Fibroblast of skin of left quadriceps (primary cell): ENCODE measurements at places on chromosomes 13 and 19.

GRCh38 chr19:13079542-13079986 lies 23.1 kb downstream of the LYL1 start:
- peak; percentile 93 for DNase-seq

- DNase-seq = no peak
These were observed 10.2 kb upstream of the CBLC start for GRCh38 chr19:44767295-44768180.

GRCh38 chr19:7644550-7644877 lies 7.6 kb downstream of the STXBP2 start:
- no peak for DNase-seq

DNA sequence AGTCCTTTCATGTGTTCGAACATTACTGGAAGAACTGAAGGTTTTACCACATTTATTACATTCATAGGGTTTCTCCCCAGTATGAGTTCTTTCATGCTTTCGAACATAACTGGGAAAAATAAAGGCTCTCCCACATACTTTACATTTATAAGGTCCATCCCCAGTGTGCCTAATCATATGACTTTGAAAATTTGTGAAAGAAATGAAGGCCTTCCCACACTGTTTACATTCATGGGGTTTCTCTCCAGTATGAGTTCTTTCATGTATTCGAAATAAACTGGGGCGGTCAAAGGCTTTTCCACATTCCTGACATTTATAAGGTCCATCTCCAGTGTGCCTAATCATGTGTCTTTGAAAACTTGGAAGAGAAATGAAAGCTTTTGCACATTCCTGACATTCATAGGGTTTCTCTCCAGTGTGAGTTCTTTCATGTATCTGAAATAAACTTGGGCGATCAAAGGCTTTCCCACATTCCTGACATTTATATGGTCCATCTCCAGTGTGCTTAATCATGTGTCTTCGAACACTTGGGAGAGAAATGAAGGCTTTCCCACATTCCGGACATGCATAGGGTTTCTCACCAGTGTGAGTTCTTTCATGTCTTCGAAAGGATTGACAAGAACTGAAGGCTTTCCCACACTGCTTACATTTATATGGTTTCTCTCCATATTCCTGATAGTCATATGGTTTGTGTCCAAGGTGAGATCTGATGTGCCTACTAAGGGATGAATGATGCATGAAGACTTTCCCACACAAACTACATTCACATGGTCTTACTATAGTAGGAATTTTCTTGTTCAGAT lies 24.0 kb downstream of the ZNF564 start:
- no peak for DNase-seq

DNA sequence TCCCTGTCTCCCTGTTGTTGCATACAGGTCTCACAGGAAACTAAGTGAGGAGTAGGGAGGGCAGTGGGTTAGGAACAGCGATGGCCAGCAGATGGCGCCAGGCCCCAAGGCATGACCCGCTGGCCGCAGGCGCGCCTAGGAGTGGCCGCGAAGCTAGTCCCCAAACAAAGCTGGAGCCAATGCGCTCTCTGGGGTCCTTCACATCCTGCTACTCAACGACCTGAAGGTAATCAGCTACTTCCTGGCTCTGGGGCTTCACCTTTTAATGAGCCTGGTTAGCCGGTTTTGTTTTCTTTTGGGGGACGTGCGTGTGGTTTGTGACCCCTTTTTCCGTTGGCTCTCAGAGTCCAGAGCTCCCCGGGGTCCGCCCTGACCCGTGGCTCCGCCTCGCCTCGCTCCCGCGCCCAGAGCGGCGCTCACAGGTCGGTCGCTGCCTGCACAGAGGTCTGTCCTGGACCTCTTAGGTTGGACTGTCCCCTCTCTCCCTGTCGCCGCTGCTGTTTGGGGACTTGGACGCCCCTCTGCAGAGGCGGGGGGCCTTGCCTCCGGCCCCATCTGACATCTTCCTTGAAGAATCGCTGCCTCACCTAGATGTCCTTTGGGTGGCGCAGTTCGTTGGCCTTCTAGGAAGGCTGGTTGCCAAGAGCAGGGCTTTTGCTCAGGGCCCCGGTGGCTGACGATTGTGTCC lies 62.2 kb upstream of the GTF3A start:
- peak; percentile 49 for DNase-seq

DNA sequence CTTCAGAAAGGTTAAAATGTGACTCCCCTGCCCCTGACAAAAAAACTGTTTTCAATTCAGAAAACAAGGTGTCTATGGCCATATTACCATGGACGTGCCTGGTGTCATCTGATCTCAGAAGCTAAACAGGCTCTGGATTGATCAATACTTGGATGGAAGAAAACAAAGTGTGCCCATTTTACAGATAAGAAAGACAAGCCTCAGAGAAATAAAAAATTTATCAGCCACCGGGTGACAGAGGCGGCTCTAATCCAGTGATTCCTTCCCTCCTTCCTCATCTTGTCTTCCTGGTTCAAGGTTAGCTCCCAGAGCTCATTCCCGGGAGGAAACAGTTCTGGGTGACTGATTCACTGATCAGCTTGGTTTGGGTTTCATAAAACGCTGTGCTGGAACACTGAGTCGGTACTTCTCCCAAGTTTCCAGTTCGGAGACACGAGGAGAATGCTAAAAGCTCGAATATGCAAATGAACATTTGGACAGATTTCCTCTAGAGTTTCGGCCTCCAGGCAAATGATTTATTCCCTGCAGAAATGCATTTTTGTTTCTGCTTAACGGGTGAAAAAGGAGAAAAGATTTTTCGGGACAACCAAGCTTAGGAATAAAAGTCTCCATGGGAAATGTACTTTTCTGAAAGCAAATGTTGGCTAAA lies 211.2 kb downstream of the UQCRFS1 start:
- DNase-seq = no peak

GRCh38 chr13:110882972-110883371 lies 31.9 kb downstream of the ANKRD10 start:
- DNase-seq = no peak

GRCh38 chr19:5907241-5907640 lies 2.6 kb downstream of the VMAC start:
- DNase-seq = no peak

GRCh38 chr19:4173479-4174212 lies 8.7 kb downstream of the SIRT6 start:
- no peak for DNase-seq

DNA sequence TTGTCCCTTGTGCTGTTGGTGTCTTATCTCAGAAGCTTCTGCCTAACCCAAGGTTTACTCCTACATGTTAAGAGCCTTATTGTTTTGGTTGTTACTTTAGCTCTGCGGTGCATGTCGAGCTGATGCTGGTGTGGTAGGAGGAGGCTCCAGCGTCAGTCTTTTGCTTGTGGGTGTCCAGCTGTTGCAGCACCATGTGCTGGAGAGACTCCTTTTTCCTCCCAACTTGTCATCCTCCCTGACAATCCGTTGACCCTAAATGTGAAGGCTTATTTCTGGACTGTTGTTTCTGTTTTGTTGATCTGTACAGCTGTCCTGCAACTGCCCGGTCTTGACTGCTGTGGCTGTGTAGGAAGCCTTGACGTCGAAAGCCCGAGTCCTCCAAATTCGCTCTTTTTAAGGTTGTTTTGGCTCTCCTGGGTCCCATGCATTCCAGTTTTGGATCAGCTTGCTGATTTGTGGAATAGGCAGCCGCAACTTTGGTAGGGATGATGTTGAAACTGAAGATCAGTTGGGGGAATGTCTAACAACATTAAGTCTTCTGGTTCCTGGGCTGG lies 15.3 kb downstream of the NAXD start:
- no peak for DNase-seq

DNA sequence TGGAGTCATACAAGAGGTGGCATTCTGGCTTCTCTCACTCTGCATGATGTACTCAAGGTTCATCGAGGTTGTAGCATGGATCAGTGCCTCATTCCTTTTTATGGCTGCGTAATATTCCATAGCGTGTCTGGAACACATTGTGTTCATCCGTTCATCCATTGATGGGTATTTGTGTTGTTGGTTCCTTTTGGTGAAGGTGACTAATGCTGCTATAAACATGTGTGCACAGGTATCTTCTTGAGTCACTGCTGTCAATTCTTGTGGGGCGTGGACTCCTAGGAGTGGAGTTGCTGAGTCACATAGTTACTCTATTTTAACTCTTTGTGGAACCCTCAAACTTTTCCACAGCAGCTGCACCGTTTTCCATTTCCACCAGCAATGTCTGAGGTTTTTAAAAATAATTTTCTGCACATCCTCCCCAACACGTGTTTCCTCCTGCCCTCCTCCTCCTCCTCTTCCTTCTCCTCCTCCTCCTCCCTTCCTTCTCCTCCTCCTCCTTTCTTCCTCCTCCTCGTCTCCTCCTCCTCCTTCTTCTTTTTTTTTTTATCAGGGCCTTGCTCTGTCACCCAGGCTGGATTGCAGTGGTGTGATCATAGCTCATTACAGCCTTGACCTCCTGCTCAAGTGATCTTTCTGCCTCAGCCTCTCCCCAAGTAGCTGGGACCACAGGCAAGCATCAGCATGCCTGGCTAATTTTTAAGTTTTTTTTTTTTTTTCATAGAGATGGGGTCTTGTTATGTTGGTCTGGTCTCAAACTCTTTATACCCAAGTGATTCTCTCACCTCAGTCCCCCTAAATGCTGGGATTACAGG lies 2.0 kb upstream of the TMEM221 start:
- DNase-seq = no peak

DNA sequence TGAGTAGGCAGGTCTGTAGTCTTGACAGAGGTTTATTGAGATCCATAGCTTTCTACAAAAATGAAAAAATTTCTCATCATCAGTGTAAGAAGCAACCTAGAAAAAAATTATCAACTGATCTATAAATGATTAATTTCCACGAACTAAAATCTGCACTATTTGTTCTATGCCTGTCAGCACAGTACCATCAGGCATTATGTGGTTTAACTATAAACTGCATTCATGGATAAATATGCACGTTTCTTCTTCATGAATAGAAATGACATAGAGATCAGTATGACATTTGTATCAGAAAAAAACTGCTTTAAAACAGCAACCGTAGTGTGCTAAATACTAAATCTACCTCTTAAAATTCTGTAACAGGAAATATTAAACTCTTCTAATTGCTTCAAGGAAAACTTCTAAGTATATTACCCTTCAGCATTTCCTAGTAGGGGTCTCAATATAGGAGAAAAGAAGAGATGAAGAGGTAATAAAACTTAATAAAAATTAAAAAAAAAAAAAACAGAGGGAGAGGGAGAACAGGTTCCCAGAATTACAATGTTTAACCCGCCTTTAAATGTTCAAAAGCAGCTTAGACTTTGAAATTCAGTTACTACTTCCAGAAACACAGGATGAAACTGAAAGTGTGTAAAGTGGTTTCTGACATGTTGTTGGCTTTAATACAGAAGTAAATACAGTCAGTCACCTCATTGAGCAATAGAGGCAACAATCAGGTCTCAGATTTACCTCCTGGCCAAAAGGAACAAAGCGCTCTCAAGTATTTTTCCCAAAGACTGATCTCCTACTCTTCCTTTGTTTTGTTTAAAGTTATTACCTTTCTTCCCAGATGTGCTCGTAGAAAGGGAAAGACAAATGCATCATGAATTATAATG lies 144.4 kb downstream of the DIAPH3 start:
- no peak for DNase-seq

GRCh38 chr19:18091217-18091608 lies 4.5 kb upstream of the IL12RB1 start:
- DNase-seq = no peak

- DNase-seq = no peak
These were observed 40.7 kb upstream of the SIN3B start for GRCh38 chr19:16788479-16788878.

GRCh38 chr19:35557539-35558399 lies 5.7 kb downstream of the ATP4A start:
- peak; percentile 16 for DNase-seq

DNA sequence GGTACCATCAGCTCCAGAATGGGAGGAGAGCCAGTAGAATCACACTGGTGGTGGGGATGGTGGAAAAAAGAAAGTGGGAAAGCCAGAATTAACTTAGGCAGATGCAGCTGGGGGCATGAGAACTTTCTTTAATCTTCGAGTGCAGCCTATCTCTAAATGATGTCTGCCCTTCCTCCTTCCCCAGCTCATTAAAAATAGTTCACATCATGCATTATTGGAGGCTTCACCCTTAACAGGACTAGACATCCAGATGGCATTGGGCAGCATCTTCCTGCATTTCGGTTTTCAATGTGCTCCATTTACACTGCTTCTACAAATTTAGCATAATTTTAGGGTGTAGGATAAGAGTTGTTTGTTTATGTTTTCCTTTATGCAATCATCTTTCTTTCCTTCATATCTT lies 272.8 kb downstream of the COG6 start:
- no peak for DNase-seq

DNA sequence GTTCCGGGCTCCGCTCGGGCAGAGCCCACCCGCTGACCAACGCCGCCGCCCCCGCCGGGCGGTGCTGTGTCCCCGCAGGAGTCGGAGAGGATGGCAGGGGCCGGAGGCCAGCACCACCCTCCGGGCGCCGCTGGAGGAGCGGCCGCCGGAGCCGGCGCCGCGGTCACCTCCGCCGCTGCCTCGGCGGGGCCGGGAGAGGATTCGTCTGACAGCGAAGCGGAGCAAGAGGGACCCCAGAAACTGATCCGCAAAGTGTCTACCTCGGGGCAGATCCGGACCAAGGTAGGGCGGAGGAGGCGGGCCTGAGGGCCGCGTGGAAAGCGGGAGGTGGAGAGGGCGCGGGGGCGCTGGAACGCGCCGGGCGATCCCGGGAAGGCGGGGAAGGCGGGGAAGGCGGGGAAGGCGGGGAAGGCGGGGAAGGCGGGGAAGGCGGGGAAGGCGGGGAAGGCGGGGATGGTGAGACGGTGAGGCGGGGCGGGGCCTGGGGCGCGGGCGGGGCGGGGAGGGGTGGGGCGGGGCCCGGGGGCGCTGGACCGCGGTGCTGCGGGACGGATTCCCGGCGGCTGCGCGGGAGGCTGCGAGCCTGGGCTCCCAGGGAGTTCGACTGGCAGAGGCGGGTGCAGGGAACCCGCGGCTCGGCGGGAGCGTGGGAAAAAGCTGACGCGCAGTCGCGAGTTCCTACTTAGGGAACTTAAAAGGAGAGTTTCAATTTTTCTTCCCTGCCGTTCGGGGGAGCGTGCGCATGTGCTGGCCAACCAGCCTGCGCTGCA lies 421 bp downstream of the DGKH start:
- no peak for DNase-seq

DNA sequence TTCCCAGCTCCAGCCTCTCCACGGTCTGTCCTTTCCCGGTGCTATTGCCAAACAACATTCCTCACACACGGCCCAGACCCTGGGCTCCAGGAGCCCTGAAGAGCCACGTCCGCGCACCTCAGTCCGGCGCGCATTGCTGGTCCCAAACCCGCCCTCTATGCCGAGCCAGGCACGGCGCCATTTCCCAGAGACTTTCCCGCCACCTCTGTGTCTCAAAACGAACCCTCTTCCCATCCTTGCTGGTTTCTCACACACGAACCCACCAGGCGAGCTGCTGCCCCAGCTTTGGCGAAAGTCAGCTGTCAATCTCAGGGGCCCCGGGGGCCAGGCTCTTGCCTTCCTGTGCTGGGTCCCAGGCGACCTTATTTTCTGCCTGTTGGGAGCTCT lies 28.0 kb upstream of the F7 start:
- DNase-seq = no peak

- no peak for DNase-seq
These were observed 171.7 kb upstream of the MAB21L1 start for GRCh38 chr13:35648201-35648600.

- no peak for DNase-seq
These were observed 315.7 kb upstream of the SLITRK5 start for GRCh38 chr13:87355451-87355850.

- no peak for DNase-seq
These were observed 195.1 kb downstream of the VWA8 start for GRCh38 chr13:41765813-41766212.

GRCh38 chr13:26721251-26722121 lies 39.1 kb downstream of the GPR12 start:
- DNase-seq = no peak

GRCh38 chr19:47757617-47758442 lies 12.5 kb downstream of the NOP53 start:
- DNase-seq = no peak
